ENCODE measurements at places on chromosomes 2 and 18.

DNA sequence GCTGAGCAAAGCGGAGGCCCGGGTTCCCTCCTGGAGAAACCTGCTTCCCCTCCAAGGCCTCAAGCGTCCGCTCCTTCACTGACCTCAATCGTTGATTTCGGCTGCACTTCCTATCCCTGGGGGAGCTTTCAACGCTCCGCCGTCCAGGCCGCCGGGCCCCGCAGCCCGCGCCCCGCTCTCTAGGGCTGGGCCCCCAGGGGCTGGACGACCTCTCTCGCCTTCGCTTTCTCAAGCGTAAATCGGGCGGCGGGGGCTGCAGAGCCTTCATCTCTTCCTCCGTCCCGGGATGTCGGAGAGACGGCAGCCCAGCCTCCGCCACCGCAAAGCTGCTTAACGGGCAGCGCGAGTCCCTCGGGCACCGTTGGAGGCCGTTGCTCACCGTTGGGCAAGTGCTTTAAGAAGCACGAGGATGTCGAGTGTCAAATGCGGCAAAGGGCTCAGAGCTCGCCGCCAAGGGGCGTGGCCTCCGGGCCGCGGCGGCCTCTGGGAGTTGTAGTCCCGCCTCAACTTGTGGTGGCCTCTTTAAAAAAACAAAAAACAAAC lies 8.5 kb downstream of the HES6 start:
- no peak for DNase-seq

DNA sequence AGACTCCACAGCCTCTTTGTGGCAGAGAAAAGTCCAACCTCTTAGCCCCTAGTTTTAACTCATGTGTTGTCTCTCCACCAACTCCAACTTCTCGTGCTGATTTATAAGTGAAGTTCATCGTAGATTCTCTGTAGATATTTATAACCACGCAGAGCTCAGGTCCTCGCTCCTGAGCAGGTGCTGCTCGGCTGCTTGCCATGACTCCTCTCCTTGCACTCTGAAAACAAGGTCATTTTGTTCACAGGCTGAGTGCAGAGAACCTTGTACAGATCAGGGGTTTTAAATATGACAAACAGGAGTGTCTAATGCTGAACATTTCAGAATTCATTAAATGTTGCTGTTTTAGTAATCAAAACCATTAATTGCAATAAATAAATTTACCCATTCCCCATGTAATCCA lies 330.8 kb upstream of the GYPC start:
- DNase-seq: no peak

- peak; percentile 9 for DNase-seq
Measured at GRCh38 chr2:218465987-218466633, 47.2 kb downstream of the VIL1 start.

GRCh38 chr2:233928594-233929351 lies 11.6 kb downstream of the TRPM8 start:
- no peak for DNase-seq

- no peak for DNase-seq
Measured at GRCh38 chr2:143195511-143195910, 66.3 kb downstream of the ARHGAP15 start.

DNA sequence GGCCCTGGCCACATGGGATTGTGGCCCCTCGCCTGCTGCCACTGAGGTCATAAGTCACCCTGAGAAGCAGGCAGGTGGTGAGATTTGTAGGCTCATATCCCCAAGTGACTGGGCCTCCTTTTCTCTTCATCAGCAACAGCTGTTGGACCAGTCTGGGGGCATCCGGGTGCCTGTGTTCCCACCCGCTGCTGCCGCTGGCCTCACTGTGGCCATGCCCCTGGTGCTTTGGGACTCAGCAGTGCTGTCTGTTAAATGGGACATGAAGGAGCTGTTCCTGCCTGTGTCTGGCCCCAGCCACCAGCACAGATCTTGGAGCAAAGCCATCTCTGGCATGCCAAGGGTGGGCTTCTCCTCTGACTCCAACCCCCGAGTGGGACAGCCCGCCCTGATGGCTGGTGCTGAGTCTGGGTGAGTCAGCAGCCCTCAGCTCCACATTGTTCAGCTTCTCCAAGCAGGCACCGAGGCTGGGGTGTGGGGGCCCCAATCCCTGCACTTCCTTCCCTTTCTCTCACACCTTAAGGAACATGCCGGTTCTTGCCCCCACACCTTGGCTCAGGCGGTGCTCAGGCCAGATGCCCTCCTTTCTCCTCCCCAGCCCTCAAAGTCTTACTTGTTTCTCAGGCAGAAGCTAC lies 207.9 kb downstream of the GLI2 start:
- DNase-seq: no peak

DNA sequence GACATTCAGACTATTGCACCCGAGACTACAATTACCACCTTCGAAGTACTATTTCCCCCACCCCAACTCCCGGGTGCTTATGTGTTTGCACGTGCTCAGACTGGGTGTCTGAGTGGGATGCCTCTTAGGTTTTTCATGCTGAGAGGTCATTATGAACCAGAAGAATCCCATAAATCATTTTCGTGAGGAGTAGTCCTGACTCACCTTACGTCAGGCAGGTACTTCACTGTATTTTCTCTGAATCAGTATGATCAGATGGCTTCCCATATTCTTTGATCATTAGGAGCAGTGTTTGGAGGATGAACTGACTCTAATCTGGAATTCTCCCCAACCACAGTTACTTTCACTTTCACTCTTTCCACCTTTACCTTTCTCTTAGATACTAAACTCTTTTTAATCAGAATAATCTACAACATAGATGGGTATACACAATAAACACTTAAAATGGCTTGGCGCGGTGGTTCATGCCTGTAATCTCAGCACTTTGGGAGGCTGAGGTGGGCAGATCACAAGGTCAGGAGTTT lies 38.4 kb upstream of the STAT4 start:
- DNase-seq: no peak

GRCh38 chr2:75079575-75079974 lies 119.7 kb downstream of the TACR1 start:
- no peak for DNase-seq

DNA sequence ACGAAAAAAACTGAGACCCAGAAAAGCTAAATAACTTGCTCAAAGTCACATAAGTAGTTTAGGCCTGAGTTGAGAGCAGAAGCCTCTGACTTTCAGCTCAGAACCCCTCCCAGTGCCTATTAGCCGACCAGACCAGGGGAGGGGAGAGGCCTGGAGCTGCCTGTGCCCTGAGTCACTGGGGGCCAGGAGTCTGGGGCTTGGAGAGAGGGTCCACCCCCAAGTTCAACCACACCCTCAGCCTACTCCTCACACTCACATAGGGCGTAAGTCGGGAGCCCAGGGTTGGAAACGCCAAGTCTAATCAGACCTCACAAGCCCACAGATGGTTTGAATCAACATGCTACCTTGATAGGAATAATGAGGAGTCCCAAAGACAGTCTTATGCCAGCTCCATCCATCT lies 12.6 kb upstream of the PKDCC start:
- no peak for DNase-seq

- DNase-seq: no peak
Measured at GRCh38 chr2:146853741-146854444, 990.9 kb upstream of the ACVR2A start.

DNA sequence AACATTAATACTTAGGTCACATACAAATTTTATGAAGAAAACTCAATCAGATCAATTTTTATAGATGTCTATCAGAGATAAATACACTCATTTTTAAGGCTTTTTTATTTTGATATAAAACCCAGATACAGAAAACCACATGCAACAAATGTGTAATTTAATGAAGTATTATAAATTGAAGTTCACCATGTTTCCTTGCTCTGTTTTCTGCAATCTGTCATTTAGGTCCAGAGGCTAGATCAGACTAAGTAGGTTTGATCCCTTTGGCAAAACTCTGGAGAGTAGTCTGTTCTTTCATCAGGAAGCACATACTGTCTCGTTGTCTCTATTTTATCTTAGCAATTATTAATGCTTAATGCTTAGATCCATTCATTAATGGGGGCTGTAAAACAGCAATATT lies 841.6 kb downstream of the MBD2 start:
- DNase-seq: no peak

GRCh38 chr2:113894156-113894743 lies 4.4 kb downstream of the ACTR3 start:
- no peak for DNase-seq

DNA sequence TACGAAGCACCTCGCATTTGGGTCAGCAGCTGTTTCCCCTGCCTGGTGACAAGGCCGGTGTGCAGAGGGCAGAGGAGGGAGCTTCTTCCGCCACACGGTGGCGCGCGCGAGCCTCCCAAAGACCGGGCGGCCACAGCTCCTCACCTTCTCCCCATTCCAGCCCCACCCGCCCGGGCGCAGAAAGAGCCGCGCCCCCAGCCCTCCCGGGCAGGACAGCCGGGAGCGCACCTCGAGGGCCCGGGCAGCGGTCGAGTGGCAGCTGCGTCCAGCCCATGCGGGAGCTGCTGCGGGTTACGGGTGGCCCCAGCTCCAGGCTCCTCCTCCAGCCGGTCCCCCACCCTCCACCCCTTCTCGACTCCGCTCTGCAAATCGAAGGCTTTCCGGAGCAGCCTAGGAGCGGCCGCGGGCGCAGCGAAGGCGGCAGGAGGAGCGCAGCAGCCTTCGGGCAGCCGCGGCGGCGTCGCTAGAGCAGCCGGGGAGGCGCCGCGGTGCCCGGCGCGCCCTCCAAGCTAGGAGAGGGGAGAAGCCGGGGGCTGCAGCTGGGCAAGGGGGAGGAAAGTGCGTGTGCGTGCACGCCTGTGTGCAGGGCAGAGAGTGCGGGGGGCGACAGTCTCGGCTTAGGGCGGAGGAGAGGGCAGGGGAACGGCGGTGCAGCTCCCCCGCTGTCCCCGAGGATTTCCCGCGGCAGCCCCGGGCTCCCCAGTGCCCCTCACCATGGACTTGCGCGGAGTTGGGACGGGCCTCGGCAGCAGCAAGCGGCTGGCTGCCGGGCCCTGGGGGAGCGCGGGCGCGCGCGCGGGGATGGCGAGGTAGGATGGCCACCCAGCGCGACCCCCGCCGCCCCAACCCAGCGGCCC lies at the start of gene CCDC85A:
CCDC85A (plus strand) TSS at position 348 of the 857 bp plus-strand sequence. CDS start 635 bp downstream, outside the sequence.
- DNase-seq: peak; percentile 67

- no peak for DNase-seq
Measured at GRCh38 chr2:215749092-215749957, 264.0 kb downstream of the MREG start.

DNA sequence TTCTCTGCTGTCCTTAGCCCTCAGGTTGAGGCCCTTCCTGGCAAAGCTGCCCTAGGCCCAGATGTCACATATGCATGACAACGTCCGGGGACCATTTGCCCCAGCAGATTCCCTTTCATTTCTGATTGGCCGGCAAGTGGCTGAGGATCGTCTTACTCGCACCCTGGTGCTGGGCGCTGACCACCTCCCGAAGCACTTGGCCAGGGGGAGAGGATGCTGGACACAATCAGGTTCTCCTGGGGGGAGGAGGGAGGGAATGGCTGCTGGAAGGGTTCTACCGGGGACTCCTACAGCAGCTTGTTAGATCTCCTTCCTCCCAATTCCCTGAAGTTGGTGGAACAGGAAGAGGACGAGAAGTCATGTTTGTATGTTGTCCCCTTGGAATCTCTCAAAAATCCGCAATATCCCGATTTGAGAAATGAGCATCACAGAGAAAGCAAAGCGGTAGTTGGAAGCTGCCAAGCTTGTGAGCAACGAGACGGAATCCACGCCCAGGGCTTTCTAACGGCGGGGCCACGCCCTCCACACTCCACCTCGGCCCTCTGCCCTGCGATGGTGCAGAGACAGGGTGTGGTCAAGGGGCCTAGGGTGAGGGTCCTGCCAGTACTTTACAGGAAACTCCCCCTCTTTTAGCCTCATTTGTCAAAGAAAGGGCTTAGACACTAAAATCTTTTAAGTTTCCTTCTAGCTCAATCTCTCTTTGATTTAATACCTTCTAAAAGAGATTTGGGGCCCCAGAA lies 61.8 kb upstream of the YWHAQ start:
- no peak for DNase-seq

GRCh38 chr2:160575368-160575767 lies 81.8 kb upstream of the RBMS1 start:
- no peak for DNase-seq

DNA sequence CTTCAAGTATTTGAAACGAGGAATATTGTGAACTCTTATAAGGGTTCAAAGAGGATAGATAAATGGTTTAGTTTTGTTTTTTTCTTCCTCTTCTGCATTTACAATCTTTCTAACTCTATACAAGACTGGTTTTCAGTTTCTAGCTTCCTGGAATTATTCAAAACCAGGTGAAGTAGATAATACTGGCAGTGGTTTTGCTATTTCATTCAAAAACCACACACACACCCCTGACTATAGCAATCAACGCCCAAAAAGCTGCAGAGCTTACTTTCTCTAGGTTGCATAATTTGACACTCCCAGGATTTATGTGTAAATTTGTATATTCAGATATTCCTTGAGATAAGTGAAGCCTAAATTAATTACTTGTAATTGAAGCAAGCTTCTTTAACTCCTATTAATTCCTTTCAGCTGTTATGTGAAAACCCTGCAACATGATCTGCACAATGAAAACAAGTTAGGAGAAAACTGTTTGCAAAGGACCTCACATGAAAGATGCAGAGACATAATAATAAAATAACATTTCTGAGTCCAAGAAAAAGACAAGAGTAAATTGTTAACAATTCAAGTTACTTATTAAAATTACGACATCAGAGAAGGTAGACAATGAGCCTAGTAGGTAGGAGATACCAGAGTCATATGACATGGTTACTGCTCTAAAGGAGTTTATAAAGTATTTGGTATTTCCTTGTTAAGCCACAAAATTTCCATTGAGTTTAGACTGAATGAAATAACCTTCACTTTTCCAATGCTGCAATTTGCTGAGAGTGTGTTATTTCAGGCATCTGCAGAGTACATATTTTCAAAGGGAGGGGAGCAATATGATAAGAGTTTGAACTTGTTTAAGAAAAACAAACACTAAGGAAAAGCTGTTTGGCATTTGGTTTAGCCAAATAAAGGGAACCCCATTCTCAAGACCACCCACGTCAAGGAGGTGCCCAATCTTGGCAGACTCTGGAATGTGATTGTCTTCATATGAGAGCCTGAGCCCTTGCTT lies 1.6 kb upstream of the NFE2L2 start:
- DNase-seq: peak; percentile 27

All from amniotic stem cell (primary cell).